ENCODE measurements at places on chromosomes 13 and 19.
A peak's percentile ranks its signal among the peaks of the same experiment; 100 is the strongest.

GRCh38 chr19:15022752-15023151 is 26.5 kb upstream of the CASP14 start:
- no peak for DNase-seq

DNA sequence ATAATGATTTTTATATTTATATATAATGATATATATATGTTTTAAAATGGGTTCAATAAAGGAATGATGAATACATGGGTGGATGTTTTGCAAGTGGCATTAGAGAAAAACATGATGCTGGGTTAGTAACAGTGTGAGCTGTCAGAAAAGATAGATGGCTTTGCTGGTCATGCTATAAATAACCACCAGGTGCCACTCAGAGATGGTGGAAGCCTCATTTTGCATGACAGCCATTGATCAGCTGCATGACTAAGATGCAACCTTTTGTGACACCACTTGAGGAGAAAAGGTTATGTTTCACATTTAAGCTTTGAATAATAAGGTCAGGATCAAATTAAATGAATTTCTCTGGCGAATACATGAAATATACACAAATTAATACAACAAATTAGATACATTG is 737.7 kb downstream of the PCDH9 start:
- no peak for DNase-seq

DNA sequence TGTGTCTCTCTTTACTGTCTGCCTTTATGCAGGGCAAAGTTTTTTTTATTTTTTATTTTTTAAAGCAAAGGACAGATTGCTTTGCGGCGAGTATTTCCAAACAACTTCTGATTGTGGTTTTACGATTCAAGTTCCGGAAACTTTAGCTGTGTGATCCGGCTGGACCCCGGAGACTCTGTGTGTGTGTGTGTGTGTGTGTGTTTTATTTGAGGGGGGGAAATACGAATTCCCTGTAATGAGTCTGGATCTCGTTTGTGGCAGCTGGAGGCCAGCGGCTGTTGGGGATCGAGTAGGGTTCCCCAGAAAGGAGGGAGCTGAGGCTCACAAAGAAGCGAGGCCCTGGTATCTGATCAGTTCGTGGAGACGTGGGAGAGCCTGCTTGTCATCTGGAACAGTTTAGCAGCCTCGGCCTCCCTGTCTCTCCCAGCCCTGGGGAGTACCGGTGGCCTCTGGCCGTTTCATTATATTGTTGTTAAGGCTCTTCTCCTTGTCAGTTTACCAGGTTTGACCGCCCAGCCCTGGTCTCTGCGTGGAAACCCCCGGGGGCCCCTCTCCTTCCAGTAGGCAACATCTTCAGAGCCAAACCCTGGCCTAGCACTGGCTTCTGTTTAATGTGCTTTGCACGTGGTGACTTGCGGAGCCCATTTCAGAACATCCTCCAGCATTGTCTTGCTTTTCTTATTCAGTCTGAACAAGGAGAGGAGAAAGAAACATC is 1.3 kb downstream of the FARP1 start:
- DNase-seq, result no peak

- no peak for DNase-seq
Observed at GRCh38 chr19:12485052-12485416, 418 bp upstream of the ZNF709 start.

GRCh38 chr13:27830010-27830409 is 37.7 kb downstream of the GSX1 start:
- DNase-seq, result peak; percentile 58

DNA sequence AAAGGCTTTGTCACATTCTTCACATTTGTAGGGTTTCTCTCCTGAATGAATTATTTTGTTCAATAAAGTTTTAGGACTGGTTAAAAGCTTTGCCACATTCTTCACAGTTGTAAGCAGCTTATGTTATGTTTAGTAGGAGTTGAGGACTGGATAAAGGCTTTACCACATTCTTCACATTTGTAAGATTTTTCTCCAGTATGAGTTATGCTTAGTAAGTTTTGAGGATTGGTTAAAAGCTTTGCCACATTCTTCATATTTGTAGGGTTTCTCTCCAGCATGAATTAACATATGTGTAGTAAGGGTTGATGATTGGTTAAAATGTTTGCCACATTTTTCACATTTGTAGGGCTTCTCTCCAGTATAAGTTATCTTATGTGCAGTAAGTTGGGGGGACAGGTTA is 79.9 kb downstream of the ZNF431 start:
- DNase-seq, result no peak

DNA sequence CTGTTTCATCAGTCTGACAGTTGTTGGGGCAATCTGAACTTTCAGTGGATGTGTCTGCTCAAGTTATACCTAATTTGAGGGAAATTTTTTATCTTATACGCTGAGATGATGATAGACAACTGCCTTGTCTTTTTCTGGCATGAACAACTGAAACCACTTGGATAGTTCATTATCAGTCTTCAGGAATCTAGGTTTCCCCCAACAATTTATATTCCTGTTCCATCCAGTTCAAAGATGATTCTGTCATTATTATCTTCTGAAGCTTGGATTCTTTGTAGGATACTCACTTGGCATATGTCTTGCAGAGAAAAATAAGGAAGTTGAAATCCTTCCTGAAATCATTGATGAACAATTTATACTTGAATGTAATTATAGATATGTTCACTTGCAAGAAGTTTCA is 193.7 kb downstream of the LMO7 start:
- DNase-seq, result no peak

DNA sequence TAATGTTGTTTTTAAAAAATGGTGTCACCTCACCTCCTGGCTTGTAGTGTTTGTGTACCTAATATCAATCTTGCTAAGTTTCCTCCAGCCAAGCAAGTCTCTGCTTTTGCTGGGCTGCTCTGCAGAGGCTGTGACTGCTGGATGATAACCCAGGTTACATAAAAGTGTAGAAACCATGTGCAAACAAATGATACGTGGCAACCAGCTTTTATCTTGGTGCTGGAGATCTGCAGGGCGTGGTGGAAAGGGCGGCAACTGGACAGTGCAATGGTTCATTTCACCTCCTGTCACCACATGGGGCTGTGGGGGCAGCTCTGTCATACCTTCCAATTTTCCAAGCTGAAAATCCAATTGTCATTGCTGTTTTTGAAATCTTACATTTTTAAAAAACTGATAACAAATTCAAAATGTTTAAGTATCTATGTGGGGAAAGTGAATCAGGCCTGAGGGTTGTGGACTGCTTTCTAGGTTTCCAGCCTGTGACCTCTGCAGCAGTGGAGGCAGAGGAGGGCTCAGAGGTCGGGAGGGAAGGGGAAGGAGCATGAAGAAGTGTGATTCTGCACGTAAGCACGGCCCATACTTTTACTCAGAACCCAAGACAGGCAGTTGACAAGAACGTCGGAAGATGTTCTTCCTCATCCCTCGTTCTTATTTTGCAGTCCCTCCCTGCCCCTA is 9.7 kb downstream of the GPR42 start:
- DNase-seq, result no peak

GRCh38 chr19:16668176-16668575 is 7.2 kb downstream of the TMEM38A start:
- DNase-seq, result no peak

DNA sequence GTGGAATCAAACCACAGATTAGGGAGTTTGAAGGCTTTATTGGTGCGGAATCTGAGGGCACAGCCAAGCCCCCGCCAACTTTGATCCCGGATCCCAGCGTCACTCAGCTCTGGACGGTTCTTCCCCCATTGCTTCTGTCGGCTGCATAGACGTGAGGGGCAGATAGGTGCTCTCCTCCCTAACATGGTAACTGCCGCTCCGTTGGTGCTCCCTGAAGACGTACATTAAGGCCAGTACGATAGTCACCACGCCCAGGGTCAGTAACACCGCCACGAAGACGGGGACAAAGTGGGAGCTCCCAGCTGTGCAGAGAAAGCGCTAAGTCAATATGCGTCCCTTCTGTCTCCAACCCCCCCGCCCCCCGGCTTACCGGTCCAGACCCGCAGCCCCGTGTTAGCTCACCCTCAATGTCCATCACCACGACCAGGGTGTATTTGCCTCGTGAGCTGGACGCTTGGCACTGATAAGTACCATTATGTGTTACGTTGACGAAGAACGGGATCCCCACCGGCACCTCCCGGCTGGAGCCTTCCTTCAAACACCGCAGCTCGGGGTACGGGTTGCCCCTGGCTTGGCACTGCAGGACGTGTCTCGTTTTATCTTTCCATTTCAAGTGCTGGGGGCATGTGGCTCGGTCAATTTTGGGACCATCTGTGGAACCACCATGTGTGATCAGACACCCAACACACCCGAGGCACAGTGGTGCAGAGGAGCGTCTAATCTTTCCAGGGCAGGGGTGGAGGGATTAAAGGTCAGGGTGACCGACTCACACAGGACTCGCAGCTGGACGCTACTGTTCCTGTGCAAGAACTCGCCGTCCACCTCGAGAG is 644 bp upstream of the RAVER1 start:
- no peak for DNase-seq

GRCh38 chr13:41231786-41232185 is 31.6 kb downstream of the MTRF1 start:
- DNase-seq, result no peak

DNA sequence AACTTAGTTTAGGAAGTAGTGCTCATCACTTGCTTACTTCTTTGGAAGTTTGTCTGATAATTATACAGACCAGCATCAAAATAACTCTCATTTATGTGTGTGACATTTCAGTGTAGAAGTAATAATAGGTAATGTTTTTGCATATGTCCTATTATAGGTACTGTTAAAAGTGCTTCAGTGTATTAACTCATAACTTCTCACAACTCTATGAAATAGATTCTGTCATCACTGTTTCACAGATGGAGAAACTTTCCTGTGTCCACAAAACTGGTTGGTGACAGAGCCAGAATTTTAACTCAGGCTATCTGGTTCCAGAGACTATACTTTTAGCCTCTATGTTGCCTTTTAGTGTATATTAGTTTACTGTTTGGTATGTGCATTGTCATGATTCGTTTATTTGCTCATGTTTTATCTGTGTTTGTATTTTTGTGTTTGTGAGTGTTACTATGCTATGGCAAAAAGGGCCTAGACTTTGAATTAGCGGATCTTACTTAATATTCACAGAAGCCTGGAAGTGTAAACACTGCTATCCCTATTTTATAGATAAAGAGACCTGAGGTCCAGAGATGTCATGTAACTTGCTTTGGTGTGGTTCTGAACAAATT is 12.7 kb downstream of the LPAR6 start:
- DNase-seq, result no peak

DNA sequence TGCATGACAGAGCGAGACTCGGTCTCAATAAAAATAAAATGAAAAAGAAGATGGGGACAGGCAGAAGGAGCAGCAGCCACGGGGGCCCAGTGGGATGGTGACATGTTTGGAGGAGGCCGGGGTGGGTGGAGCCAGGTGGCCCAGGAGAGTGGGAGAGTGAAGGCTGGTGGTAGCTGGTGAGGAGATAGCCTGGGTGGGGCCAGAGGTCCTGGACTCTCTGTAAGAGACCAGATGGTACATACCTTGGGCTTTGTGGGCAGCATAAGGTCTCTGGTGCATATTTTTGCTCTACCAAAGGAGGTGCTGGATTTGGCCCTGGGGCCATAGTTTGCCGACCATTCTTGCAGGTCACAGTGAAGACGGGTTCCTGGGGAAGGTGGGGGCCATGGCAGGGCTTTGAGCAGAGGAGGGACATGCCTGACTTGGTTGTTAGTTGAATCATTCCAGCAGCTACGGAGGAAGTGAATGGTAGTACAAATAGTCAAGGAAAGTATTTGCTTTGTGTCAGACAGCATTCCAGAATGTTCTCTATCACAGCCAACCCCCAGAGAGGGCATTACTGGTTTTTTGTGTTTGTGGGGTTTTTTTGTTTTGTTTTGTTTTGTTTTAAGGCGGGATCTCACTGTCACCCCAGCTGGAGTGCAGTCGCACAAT is 69.1 kb downstream of the ARHGEF18 start:
- DNase-seq, result no peak

DNA sequence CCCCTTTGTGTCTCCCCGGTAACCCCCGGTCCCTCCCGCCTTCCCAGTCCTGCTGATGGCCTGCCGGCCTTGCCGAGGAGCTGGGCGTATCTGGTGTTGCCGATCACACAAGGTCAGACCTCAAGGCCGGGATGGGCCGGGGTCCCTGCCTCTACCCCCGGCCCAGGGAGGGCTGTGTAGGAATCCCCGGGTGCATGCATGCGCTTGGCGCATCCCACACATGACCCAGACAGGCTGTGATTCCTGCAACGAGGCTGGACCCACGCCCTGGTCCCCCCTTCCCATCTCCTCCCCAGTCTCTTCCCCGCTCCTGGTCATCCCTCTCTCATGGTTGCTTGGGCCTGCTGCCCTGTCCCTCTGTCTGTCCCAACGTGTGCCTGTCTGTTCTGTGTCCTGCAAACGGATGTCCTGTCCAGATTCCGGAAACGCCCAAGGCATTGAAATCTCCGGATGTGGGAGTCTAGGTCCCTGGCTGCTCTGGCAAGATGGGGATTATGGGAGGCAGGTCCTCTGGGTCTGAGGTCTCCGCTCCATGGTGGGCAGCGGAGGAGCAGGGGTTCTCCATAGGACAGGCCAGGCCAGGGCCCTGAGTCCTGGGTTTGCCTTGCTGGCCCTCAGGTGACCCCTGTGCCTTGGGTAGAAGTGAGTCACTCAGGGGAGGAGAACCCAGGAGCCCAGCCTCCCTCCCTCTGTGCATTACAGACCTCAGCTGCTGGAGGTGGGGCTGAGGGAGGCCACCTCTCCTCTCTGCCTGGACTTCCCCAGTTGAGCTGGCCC is 1.6 kb downstream of the PKN1 start:
- peak; percentile 42 for DNase-seq

DNA sequence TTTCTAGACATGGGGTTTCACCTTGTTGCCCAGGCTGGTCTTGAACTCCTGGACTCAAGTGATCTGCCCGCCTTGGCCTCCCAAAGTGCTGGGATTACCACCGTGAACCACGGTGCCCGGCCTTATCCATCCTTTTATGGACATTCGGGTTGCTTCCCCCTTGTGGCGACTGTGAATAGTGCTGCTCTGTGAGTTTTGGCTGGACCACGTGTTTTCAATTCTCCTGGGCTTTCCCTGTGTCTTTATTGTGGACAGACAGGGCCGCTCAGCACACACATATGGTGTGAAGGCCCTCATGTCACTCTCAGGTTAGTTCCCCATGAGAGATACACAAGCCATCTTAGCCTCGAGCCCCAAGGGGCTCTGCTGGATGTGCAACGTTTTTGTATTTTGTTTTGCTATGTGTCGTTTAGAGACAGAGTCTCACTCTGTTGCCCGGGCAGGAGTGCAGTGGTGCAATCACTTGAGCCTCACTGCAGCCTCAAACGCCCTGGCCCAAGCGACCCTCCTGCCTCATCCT is 40.5 kb downstream of the MAU2 start:
- DNase-seq, result peak; percentile 83

Measured in activated CD4-positive, alpha-beta T cell treated with anti-CD3 and anti-CD28 coated beads, Interleukin-10, Interleukin-2, amounts not matched to agents 100 ng/mL and 50 ng/mL, durations not matched to agents 16 hours and 8 hours (primary cell).